Panc1 (cell line): ENCODE measurements at places on chromosomes 4 and X. TPM values are rescaled to one million over a fixed set of nuclear protein-coding genes. Genes with fewer than 3 reads are reported as not detected.

- DNase-seq = no peak
Measured at GRCh38 chr4:145153181-145153903, 27.0 kb downstream of the OTUD4 start.

DNA sequence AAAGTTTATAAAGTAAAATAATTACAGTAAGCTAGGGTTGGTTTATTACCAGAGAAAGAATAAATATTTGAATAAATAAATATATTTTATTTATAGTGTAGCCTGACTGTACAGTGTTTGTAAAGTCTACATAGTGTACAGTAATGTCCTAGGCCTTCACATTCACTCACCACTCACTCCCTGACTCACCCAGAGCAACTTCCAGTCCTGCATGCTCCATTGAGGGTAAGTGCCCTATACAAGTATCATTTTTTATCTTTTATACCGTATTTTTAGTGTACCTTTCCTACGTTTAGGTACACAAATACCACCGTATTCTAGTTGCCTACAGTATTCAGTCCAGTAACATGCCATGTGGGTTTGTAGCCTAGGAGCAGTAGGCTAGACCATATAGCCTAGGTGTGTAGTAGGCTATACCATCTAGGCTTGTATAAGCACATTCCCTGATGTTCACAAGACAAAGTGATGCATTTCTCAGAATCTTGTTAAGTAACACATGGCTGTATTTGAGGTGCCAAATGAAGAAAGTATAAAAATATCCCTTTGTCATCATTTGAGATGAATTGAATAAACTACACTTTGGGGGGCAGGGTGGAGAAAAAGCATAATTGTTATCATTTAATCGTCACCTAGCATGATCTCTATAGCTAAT is 14.7 kb upstream of the KLHL8 start:
- no peak for DNase-seq

GRCh38 chrX:1218286-1218685 is 5.8 kb upstream of the CRLF2 start:
- DNase-seq = no peak

- no peak for DNase-seq
Measured at GRCh38 chrX:136112778-136113177, 34.6 kb upstream of the FHL1 start.

DNA sequence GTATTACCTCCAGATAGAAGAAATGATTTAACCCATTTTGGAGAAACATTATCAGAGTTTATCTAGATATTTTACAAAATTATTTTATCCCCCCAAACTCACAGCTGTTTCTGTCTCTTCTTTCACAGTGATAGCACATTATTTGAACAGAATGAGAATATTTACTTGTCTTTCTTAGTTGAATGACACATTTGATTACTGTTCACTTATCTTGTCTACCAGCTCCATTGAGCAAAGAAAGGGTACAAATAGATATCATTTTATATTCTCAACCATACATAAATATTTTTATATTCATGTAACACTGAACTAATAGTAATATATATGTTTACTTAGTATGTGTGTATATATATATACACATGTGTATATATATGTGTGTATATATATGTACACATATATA is 364.2 kb downstream of the GALNTL6 start:
- DNase-seq = no peak

- DNase-seq = no peak
Measured at GRCh38 chrX:63935835-63936234, 150.8 kb upstream of the ARHGEF9 start.

DNA sequence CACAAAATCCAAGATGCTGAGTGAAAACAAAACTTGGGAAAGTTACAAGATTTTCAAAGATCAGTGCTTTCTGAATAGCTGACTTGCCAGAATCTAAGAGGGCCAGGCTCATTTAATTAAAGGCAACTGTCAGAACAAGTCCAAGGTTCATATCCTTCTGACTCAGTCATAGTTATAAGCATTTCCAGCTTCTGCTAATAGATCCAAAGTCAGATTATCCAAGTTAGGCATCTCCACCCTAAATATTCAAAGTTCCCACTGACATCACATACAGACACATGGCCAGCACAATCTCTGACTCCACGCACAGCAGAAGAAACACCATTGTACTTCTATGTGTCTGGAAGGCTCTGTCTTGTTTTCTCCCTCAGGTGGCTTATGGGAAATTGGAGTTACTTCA is 41.8 kb downstream of the GASK1B start:
- DNase-seq = no peak

DNA sequence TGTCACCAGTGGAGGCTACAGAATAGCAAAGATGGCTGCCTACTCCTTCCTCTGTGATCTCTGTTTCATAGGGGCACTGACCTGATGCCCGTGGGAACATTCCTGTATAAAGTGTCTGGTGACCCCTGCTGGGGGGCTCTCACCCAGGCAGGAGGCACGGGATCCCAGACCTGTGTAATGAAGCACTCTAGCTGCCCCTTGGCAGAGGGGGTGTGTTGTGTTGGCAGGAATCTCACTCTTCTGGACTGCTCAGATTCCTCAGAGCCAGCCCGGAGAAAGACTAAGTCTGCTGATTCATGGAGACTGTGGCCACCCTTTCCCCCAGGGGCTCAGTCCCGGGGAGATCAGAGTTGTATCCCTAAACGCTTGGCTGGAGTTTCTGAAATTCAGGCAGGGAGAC is 648.3 kb downstream of the SPRY1 start:
- DNase-seq = no peak

- no peak for DNase-seq
Measured at GRCh38 chr4:146577111-146577510, 55.4 kb upstream of the SLC10A7 start.

- DNase-seq = no peak
Measured at GRCh38 chrX:10239611-10240064, 82.9 kb downstream of the CLCN4 start.

GRCh38 chr4:92520563-92520962 is 216.8 kb downstream of the GRID2 start:
- no peak for DNase-seq

DNA sequence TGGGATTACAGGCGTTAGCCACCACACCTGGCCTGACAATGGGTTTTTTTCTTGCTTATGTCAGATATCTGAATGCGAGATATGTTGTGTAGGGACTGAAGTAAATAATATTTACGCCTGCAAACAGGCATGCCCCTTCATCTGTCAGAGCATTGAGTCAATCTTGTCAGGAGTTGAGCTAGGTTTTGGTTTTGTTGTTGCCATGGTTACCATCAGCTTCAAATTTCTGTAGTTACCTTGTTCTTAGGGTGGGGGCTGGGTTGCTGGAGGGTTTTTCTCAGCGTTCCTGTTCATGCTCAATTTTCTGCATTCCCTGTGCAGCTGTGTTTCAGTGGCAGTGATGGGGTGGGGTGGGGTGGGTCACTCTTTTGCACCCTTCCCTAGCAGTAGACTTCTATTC is 14.5 kb downstream of the MRPL1 start:
- DNase-seq = no peak

DNA sequence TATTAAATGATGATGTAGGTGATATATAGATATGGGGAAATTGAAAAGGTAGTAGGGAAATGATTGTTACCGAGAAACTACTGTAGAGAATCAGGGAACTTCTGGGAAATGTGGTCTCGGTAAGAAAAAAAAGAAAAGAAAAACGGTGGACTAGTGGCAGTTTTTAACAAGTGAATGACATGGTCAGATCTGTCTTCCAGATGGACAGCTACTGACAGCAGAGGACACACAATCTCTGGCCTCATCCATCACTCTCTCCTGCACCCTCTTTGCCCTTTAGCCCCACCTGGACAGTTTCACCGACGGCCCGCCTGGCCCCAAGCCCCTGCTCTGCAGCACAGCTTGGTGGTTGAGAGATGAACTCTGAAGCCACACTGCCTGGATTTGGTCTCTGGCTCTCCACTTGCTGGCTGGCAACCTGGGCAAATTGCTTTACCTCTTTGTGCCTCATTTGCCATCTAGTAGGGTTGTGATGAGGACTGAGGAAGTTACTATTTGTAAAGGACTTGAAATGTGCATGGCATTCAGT is 23.4 kb downstream of the RBM47 start:
- no peak for DNase-seq

DNA sequence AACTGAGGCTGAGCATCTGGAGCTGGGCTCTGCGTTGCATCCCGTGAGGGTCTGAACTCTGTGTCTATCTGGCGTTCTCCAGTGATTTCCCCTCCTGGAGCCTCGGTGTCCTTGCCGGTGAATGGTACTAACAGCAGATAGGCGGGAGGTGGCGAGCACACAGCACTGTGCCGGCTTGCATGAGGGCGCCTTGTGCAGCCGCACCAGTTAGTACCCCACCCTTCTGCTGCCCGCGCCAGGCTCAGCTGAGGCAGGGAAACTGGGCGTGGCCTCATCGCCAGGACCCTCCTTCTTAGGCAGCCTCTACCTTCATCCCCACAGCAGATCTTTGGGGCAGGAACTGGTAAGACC is 42.7 kb downstream of the SORCS2 start:
- no peak for DNase-seq

DNA sequence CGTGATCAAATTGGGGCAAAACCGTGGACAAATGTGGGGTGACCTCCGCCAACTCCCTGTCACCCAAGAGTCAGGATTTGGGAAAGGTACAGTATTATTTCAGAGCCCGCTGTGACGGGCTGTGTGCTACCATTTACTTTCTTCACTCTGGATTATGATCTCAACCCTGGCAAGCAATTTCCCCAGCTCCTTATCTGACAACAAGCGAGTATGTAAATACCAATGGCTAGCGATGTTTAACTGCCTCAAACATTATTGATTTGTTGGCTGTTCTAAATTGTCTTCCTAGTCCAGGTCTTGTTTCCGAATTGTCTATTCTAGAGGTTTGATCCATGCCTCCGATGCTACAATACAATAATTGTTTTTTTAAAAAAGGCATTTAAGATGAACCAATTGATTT is 17.7 kb upstream of the PITX2 start:
- DNase-seq = no peak

DNA sequence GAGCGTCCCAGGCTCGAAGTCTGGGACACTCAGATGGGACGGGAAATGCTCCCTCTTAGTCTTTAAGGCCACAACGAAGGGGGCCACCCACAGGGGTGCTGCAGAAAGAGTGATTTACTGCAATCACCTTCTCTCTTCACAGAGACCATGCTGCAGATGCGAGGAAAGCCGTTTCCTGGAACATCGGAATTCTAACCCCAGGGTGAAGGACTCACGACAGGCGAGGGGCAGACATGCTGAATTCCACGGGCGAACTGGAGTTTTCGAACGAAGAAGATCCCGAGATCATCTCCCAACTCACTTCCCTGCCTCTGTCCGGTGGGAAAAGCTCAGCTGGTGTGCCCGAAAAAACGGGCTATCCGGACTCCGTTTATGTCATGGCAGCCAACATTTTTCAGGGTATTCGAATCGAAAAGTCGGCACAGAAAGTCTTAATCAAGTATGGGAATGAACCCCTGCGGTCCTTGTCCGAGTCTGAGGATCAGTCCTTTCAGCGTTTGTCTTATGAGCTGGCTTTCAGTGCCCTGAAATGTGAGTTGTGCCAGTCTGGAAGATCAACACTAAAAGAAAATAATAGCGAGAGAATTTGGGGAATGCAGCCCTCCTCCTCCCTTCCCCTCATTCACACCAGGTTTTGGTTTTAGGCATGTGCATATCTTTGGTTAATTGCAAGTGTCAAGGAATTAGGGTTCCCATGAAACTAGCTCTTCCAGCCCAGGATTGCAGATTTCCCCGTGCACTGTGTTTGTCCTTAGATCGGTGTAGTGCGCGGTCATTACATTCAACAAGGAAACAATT is 905 bp downstream of the NSUN7 start:
- DNase-seq = no peak

GRCh38 chr4:21885241-21885640 is 63.3 kb downstream of the KCNIP4 start:
- no peak for DNase-seq

DNA sequence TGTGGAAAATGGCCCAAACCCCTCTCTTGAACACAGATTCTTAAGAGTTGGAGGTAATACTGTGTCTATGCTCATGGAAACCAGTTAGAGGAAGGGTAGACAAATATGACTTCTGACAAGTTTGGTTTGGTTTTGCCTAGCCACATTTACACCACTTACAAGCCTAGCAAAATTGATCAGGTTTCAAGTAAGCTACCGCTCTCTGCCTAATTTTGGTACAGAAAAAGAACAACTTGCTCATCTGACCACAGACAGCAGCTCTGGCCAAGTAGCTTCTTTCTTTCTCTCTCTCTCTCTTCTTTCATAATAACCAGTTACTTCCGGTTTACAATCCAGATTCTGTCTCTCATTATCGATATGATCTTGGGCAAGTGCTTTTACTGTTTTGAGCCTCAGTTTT is 260.0 kb downstream of the GLUD2 start:
- no peak for DNase-seq

GRCh38 chr4:99847362-99847976 is 30.8 kb downstream of the DAPP1 start:
- no peak for DNase-seq

- DNase-seq = no peak
Measured at GRCh38 chr4:101911616-101912015, 121.1 kb downstream of the BANK1 start.

DNA sequence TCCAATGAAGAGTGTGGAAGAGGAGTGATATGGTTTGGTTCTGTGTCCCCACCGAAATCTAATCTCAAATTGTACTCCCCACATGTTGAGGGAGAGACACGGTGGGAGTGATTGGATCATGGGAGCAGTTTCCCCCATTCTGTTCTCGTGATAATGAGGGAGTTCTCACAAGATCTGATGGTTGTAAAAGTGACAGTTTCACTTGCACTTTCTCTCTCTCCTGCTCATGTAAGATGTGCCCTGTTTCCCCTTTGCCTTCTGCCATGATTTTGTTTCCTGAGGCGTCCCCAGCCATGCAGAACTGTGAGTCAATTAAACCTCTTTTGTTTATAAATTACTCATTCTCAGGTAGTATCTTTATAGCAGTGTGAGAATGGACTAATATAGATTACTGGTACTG is 39.6 kb downstream of the FAM47C start:
- no peak for DNase-seq

DNA sequence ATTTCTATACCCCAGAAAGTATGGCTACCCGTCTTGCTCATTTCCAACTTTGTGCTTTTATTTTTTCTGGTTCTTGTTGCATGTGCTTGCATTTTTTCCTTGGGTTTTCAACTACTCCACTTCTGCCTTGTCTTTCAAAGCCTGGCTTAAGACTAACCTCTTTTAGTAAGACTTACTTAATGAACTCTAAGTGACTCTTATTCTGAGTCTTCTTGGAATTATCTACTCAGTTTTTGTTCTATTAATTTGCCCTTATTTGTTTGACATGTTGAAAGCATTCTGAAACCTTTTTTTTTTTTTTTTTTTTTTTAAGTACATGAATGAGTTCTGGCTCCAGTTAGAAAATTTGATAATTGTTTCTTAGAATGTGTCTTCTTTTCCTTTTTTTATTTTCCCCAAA is 74.8 kb downstream of the SLIT2 start:
- no peak for DNase-seq

DNA sequence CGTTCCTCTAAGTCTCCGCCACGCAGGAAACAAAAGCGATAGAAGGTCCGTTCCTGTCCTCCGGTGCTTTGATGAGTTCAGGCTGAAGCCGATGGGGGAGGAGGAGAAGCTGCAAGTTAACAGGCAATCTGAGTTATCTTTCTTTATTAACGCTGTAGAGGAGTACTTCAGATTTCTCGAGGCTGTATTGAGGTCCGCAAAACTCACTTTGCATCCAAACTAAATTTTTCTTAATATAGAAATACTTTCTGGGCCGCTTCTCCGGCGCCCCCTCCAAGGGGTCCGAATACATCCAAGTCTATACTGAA is 395 bp upstream of the SOWAHB start:
- no peak for DNase-seq

CYSLTR1 gene
- total RNA-seq = not detected

LRP2BP gene
- total RNA-seq = 0.33 TPM

FHIP1A gene
- total RNA-seq = 0.39 TPM

CT45A10 gene
- not detected for total RNA-seq
